ENCODE measurements at places on chromosomes 2 and 18.

- DNase-seq, result no peak
These were observed 145.1 kb downstream of the GFPT1 start for GRCh38 chr2:69241664-69242514.

DNA sequence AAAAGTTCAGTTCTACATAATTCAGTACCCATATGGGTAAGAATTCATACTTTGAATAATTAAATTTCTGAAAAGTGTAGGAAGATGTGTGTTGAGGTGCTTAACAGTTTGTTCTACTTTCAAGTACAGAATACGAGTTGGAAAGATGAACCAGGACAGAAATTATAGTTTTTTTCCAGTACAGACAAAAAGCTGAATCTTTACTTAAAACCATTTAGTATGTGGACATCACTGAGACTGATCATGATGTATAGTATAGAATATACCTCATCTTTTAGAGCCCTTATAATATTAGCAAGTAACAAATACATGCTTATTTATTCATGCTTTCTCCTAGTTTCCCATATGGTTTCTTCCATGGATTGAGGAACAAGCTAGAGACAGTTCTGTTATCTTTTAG, 10.0 kb downstream of the DDX1 start:
- DNase-seq, result no peak

- no peak for DNase-seq
These were observed 161.2 kb downstream of the CD226 start for GRCh38 chr18:69786427-69786826.

DNA sequence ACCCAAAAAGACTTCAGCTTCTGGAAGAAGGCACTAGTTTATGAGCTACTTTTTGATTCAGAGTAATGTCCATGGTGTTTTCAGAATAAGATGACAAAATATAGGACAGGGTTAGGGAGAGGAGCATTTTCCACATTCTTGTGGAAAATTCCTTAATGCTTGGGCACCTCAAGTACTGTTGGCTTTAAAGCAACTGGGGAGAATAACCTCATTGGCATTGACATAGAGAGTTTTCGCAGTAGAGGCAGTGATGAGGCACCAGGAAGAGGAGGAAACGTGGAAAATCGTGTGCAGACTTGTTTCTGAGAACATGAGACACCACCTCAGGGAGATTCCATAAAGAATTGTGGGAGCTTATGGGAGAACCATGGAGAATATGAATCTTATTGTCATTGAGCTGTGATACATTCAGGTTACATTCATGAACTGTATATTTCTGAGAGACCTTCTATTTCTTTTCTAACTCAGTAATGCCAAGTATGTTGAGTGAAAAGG, 929.0 kb upstream of the NRXN1 start:
- DNase-seq, result no peak

DNA sequence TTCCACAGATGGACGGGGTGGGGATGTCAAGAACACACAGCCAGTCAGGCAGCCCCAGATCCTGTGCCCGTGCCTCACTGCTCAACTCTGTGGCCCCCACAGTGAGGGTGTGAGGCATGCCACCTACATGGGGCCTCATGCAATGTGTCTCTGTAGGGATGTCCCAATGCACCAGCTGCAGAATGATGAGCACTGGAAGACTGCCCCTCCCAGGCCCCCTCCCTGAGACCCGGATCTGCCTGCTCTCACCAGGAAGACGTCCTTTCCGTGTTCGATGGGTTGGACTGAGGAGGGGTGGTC, 124.2 kb downstream of the TWIST2 start:
- no peak for DNase-seq

DNA sequence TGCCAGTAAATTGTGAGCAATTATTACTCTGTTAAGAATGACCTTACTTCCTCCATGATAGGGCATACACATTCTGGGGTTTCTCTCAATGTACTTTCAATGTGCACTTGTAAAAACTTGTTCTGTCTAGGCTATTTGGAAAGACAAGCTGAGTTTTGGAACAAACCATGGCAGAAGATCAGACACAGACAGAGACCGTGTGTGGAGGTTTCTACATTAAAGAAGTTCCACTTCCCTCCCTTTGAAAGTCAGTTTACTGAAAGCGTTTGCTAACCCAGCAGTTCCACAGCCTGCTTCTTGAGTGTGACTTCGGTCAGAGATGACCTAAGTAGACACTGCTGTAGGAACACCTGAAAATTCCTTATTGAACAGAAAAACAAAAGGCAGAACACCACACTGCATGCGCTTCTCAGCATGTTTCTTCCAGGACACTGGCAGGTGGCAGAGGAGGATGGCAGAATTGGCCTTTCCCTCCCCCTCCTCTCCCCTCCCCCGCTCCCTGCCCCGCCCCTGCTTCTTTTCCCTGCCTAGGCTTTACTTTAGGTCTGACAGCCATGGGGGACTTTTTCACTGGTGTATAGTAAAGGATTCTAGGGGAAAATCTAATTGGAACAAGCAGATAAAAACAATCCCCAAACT, 109.8 kb downstream of the NOL10 start:
- DNase-seq, result no peak

DNA sequence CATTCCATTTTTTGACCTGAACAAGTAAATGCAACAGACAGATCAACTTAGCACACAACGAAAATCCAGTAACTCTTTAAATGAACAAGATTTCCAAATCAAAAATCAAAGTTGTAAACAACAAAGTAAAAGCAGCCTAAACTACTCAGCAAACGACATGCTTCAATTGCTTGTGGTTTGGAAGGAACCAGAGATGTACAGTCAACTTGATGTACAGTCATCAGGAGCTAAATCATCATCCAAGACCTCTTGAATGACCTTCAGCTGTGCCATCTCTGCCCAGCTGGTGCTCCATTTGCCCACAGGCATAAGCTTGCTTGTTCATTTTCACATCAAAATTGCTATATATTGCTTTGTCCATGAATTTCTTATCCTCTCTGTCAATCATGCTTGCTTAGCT, 109.8 kb downstream of the UPP2 start:
- DNase-seq, result no peak

DNA sequence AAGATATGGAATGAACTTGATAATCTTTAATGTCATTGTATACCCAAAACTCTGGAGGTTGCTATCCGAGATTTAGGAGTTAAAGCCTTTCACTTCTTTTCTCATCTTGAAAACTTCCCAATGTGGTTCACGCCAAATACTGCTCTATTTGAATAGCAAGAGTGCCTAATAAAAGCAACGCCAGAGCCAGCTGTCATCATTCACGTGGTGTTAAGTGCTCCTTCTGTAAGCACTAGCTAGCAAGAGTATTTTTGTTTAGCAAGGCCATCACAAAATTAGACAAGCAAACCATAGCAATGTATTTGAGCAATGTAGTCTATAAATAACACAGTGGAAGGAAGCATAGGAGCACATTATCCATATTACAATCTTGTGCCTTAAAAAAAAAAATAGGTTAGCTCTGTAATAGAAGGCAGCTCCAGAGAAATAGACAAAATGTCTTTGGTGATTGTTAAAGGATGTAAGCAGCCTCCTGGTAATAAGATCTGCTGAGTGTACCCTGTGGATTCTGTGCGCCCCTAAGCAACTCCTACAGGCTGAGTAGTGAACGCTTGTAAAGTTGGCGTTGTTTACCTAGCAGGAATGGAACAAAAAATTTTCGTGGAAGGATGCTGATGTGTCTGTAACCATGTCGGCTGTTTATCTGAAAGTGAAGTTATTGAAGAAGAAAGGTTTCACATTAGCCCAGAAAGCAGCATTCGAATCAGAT, 518.0 kb downstream of the CNTNAP5 start:
- no peak for DNase-seq

DNA sequence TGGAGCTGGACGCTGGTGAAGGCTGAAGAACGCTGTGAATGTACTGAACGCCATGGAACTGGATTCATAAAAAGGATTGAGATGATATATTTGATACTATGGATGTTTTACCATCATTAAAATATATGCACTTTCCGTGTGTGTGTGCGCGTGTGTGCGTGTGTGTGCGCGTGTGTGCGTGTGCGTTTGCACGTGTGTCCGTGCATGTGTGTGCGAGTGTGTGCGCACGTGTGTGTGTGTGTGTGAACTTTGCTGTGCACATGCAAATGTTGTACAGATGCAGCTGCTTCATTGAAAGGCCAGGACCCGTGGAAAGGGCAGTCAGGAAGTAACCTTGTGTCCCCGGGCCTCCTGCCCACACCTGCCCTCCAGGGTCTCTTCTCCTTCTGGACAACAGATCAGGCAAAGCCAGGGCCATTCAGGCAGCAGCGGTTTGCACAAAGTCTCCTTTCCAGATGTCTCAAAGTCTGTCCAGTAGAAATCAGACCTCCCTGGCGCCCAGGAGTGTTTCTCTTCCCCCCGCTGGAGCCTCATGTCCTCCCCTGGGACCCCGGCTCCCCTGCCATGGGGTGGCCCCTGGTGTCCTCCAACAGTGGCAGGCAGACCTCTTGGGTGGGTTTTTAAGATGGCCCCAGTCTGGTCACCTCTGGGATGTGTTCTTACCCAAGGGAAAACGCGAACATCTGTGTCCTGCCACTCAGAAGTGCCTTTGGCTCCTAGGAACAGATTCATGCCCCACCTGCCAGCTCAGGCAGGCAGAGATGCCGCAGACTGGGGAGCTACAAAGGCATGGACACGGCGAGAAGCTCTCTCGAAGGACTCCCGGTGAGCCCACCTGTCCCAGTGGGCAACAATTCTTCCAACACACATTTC, 86.1 kb upstream of the GPC1 start:
- no peak for DNase-seq

DNA sequence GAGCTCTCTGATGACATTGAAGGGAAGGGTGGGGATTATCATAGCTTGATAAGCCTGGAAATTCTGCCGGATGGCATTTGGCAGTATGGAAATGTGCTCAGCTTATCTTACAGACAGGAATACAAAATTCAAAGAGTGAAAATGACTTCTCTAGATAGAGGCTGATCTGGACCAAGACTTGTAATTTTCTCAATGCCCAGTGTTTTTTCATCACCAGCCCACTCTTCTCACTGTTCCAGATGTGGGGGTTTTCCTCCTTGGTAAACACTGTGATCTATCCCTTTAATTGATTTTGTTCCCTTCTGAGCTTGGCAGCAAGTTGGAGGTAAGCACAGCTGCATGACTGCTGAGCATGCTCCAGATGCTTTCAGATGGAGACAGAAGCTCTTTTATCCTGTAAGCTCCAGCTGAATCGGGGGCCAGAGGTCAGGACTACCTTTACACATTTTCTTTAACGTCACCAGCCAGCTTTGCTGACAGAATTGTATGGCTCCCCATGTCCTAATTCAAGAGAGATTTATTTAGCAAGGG, 287.4 kb upstream of the TCF4 start:
- no peak for DNase-seq

GRCh38 chr2:238418196-238418998, 8.3 kb upstream of the ASB1 start:
- no peak for DNase-seq

DNA sequence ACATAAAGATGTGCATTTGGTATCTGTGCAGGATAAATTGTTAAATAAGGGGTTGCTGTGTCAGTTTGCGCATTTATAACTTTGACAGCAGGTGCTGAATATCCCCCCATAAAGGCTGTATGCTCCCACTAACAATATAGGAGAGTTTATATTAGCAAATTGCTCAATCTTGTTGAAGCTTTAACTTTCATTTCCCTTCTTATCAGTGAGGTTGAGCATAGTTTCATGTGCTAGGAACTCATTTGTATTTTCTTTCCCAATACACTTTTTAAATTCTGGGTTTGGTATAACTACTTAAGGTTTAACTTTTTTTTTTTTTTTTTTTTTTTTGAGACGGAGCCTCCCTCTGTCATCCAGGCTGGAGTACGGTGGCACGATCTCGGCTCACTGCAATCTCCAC, 89.0 kb downstream of the FAM117B start:
- no peak for DNase-seq

DNA sequence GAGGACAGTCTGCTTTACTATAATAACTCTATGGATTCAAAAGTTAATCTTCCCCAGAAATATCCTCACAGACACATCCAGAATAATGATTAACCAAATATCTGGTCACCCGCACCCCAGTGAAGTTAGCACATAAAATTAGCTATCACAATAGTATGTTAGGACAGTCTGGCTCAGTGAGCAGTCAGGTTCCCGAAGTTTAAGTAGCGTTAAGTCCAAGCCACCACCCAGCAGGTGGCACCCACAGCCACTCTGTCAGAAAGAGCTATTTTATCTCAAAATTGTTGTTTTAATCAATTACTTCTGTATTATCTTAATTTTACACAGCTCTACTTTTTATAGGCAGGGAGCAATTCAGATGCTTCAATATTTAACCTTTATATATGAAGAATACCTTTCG, 537.5 kb downstream of the MBD2 start:
- DNase-seq, result no peak

GRCh38 chr2:165173215-165173614, 30.6 kb downstream of the SCN3A start:
- no peak for DNase-seq

DNA sequence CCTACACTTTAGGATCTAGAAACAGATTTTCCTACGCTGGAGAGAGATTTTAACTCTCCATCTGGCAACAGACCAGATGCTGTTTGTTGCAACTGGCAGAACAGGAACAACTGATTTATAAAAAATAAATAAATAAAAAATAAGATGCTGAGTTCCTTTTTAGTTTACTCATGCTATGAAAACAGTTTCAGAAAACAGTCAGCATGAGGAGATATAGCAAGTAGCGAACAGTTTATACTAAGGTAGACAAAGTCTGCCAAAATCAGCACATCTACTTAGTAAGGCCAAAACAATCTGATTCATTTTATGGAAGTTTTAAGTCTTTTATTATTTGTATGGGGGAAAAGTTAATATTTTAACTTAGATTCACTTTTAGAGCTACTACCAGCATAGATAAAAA, 974.0 kb upstream of the CNTNAP5 start:
- no peak for DNase-seq

GRCh38 chr2:237290261-237290660, 123.7 kb downstream of the COL6A3 start:
- no peak for DNase-seq

GRCh38 chr2:226583715-226584114, 215.9 kb downstream of the IRS1 start:
- no peak for DNase-seq

DNA sequence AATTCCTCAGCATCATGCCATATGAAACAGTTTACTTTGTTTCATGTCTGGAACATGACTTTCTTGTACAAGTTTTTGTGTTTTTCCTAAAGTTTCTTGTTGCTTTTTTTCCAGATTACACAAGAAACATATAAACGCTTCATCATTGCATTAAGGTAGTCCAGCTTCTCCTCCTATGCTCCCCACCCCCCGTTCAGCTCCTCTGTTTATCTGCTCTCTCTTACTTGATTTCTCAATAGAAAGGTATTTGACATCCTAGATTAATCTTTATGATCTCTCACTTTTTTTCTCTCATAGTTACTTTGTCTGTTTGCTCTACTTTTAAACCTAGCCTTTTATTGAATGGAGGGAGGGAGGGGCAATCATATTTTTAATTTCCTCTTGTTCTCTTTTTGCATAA, 25.4 kb downstream of the SLC40A1 start:
- no peak for DNase-seq

DNA sequence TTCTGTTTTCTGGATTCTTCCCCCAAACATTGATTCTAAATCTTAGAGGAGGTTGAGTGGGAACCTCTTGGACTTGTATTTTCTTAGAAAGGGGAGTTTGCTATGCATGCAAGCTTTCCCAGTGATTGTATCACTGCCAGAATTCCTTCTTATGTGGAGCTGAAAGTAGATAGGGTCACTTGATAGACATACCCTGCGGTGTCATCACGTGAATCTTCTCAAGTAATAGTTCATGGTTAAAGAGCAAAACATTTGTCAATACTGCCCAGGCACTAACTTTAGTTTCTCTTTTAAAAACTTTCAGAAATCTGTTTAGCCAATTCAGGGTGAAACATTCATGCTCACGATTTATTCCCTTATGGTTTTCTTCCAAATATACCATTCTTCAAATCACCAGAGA, 6.4 kb downstream of the PMAIP1 start:
- no peak for DNase-seq
